Hair follicle dermal papilla cell (primary cell): ENCODE measurements at places on chromosomes 7 and 10. TPM values are rescaled to one million over a fixed set of nuclear protein-coding genes. Genes with fewer than 3 reads are reported as not detected.

The GTF2IRD1 gene
- total RNA-seq, result 14.8 and 14.9 TPM in 2 replicates

The BHLHA15 gene
- total RNA-seq, result not detected in 2 replicates

The ANKRD26 gene
- 6.1 and 7.3 TPM in 2 replicates for total RNA-seq

The ETV1 gene
- total RNA-seq, result 12.8 and 28.9 TPM in 2 replicates

The GLUD1 gene
- total RNA-seq, result 236 and 243 TPM in 2 replicates

The GIMAP1 gene
- 0.16 TPM in 1 of 2 replicates, not detected in the other for total RNA-seq

The PDAP1 gene
- 35.5 and 47.0 TPM in 2 replicates for total RNA-seq

The CCL24 gene
- total RNA-seq, result not detected in 2 replicates

The ANKRD61 gene
- total RNA-seq, result 0.16 TPM in 1 of 2 replicates, not detected in the other

The PRPS1L1 gene
- not detected in 2 replicates for total RNA-seq
